ENCODE measurements at places on chromosomes 16 and 17.
A peak's percentile ranks its signal among the peaks of the same experiment; 100 is the strongest.

- DNase-seq = peak; percentile 70
These were observed 8.2 kb downstream of the CAPN15 start for GRCh38 chr16:535446-536405.

- no peak for DNase-seq
These were observed 86.3 kb downstream of the NLK start for GRCh38 chr17:28128779-28129178.

DNA sequence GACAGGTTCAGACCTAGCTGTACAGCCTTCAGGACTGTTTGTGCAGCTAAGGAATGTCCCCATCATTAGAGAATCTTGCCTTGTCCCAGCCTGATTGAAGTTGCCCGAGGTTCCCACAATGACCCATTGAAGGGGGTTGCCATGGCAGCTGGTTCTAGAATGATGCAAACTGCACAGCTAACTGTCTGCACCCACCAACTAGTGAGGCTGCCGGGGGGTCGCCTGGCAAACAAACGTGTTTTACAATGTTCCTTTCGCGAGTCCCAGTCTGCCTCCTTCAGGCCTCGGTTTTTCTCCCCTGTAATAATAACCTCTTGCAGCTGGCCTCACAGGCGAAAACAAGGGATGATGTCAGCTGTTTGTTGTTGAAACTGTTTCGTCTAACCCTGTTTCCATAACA, 5.5 kb downstream of the C16orf96 start:
- DNase-seq = no peak

DNA sequence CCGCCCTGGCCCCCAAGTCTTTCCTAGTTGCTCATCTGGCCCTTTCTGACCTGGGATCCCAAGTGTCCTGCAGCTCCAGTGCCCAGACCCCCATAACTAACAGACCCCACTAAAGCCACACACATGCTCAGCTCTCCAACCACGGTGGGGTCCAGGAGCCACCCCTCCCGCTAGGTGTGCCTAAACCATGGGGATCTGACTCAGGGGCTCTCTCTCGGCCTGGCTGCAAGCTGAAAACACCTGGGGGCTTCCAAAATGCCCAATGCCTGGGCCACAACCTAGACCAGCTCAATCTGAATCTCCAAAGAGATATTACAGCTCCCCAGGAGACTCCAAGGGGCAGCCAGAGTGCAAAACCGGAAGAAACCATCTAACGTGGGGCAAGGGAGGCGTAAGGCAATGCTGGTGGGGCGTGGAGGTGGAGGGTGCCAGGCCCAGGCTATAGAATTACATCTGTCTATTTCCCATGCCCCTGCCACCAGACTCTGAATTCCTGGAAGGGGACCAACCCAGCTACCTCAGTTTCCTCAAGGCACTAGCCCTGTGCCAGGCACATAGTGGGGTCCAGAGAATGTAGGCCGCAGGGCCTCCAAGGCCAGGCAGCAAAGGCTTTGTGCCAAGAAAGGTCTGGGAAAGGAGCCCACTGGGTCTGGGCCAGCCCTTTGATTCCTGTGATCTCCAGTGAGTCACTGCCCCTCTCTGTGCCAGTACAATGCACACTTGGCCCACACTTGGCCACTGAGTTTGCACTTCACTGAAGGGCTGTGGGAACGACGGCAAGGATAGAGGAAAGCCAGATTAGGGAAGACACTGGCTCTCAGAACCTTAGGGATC, 3.3 kb downstream of the CD2BP2 start:
- peak; percentile 98 for DNase-seq

GRCh38 chr16:17083628-17084027, 387.1 kb downstream of the XYLT1 start:
- no peak for DNase-seq

Measured in fibroblast of the aortic adventitia (primary cell).